A673 (cell line): ENCODE measurements at places on chromosomes 13 and 19.
A peak's percentile ranks its signal among the peaks of the same experiment; 100 is the strongest.

- DNase-seq, result peak; percentile 73
- peaks cover 7% of the 10 kb centered on the region for H3K4me1 ChIP-seq
- H3K36me3 ChIP-seq, result no peaks in the 10 kb centered on the region
- peaks cover 6% of the 10 kb centered on the region for H3K27me3 ChIP-seq
Observed at GRCh38 chr19:1690699-1691307, 38.4 kb upstream of the TCF3 start.

- no peaks in the 10 kb centered on the region for H3K27me3 ChIP-seq
- H3K27ac ChIP-seq, result peak overlapping the region; percentile 68
- H3K4me1 ChIP-seq, result peaks cover 17% of the 10 kb centered on the region
- H3K36me3 ChIP-seq, result no peaks in the 10 kb centered on the region
- peak; percentile 67 for DNase-seq
Observed at GRCh38 chr19:30719189-30719998, 347.2 kb downstream of the ZNF536 start.

GRCh38 chr19:51687791-51688670 lies 5.1 kb upstream of the SPACA6 start:
- H3K4me1 ChIP-seq, result peaks cover 21% of the 10 kb centered on the region
- peak overlapping the region; percentile 86 for H3K4me3 ChIP-seq
- H3K27ac ChIP-seq, result peak overlapping the region; percentile 83

DNA sequence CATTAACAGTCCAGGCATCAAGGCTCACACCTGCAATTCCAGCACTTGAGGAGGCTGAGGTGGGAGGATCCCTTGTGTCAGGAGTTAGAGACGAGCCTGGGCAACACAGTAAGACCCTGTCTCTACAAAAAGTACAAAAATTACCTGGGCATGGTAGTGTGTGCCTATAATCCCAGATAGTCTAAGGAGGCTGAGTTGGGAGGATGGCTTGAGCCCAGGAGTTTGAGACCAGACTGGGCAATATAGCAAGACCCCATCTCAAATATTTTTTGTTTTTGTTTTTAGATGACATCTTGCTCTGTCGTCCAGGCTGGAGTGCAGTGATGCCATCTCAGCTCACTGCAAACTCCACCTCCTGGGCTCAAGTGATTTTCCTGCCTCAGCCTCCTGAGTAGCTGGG lies 40.1 kb upstream of the ONECUT3 start:
- H3K4me1 ChIP-seq, result no peaks in the 10 kb centered on the region
- H3K27ac ChIP-seq, result no peak overlapping the region
- H3K27me3 ChIP-seq, result peaks cover 34% of the 10 kb centered on the region
- no peak for DNase-seq

DNA sequence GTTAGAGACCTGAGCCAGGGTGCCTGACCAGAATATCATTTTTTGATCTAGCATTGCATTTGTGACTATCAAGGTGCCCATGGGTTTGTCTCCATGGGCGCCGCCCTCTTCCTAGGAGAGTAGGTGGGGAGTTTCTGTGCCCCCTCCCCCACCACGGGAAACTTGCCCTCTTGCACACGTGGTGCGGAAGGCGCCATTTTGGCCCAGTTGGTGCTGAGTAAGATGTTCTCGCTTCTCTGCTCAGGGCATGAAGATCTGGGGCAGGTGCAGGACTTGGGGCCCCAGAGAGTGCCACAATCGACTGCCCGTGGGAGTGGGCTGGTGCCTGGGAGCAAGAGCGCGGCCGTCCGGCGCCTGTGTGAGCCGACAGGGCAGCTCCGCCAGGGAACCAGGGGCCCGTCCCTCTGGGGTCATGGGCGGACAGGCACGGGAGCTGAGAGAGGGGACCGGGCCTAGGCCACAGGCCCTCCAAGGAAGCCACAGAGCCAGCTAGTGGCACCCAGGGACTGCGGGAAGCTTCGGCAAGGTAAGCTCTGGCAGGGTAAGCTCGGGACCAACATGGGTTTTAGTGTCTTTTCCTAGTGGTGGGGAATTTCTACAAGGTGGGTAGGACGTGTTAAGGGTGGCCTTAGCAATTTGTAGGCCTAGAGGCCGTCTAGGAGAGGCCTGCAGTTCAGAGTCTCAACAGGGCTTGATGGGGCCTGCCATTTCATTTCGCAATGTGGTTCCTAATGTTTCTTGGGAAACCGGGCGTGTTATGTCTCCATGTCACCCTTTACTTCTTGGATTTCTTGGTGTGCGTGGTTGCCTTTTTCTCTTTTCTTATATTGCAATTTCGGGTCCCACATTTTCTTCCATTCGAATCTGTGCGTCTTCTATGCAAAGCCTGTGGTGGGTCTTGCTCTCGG lies 14.5 kb downstream of the SACS start:
- no peak for DNase-seq
- no peaks in the 10 kb centered on the region for H3K4me1 ChIP-seq
- no peaks in the 10 kb centered on the region for H3K27me3 ChIP-seq
- no peak overlapping the region for H3K27ac ChIP-seq
- no peaks in the 10 kb centered on the region for H3K36me3 ChIP-seq
